ENCODE measurements at places on chromosomes 3 and 15.

DNA sequence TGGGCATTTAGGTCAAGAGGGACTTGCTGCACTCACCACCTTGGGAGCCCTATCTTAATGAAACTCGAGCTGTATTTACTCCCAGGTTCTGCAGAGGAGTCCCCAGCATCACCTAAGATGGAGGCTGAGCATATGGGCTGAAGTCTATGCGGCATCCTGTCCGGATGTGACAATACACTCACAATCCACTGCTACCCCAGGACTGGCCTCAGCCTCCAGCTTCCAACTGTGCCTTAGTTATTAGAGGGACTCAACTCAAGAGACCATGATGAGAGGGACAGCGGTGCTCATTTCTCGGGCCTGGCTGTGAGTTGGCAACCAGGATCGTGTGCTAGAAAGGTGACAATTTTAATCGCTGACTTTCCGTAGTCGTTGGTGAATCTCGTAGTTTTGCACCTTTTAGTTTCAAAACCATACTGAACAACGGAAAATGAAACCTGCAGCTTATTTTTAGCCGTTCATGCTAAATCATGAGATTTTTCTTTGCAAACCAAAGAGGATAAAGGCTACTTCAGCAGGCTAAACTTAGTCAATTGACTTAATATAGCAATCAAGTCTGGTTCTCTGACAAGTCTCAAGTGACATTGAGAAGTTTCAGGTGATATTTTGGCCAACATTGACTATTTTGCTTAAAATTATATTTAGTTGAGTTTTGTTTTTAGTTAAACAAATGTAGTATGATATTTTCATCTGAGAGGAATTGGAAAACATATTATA is 11.1 kb downstream of the ZBTB38 start:
- peak; percentile 71 for DNase-seq

- no peak for DNase-seq
These were observed 87.8 kb downstream of the PDZRN3 start for GRCh38 chr3:73536952-73537351.

DNA sequence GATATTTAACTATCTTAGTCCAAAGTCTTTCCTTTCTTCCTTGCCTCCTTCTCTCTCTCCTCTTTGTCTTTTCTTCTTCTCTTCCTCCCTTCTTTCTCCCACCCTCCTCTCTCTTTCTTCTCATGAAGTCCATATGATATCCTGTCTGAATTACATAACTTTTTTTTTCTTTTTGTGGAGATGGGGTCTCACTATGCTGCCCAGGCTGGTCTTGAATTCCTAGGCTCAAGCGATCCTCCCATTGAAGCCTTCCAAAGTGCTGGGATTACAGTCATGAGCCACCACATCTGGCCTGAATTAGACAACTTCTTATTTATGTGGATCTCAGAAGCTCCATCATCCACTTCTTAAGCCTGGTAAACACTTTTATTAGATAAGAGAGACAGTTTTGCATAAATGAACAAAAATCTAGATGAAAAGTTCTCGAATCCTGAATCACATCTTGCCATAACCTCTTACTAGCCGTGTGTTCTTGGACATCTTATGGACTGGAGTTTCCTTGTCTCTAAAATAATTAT is 206.5 kb downstream of the LPP start:
- no peak for DNase-seq

DNA sequence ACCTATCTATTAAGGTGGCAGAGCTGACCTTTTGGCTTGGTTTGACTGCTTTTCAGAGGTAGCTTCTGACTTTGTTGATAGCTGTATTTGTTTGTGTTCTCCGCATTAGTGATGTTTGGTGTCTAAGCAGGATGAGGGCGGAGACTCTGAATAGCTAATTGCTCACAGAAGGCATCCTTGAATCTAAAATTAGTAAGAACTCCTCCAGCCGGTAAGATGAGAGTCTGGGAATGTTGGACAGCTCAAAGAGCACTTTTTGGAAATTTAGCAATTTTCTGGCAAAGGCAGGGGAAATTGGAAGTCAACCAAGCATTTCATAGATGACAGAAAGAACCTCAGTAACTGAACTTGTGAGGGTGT is 174.1 kb downstream of the KLHL25 start:
- DNase-seq, result no peak

DNA sequence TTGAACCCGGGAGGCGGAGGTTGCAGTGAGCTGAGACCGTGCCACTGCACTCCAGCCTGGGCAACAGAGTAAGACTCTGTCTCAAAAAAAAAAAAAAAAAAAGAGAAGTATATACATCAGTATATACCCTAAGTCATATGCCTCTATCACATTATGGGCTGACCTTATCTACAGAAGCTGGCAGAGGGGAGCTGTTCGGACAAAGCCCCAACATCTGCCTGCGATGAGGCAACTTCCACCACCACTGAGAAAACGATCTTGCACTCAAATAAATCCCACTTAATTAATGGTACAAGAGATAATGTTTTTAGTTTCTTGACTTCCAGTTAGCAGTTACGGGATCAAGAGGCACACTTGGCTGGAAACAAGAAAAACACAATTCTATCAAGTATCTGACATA is 2.2 kb downstream of the GLT8D1 start:
- no peak for DNase-seq

Measured in activated CD4-positive, alpha-beta T cell treated with anti-CD3 and anti-CD28 coated beads, Interleukin-2, amount 50 U/mL, for 16 hours (primary cell).